ENCODE measurements at places on chromosomes 12 and 14.

DNA sequence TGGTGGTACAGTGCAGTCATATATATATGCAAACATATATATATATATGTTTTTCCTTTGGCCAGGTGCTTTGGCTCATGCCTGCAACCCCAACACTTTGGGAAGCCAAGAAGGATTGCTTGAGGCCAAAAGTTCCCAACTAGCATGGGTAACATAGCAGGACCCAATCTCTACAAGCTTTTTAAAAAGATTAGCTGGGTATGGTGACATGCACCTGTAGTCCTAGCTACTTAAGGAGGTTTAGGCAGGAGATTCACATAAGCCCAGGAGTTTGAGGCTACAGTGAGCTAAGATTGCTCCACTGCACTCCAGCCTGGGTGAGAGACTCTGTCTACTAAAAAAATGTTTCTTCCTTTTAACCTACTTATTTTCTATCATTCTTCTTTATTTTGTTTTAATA is 10.2 kb downstream of the PZP start:
- no peak for DNase-seq

DNA sequence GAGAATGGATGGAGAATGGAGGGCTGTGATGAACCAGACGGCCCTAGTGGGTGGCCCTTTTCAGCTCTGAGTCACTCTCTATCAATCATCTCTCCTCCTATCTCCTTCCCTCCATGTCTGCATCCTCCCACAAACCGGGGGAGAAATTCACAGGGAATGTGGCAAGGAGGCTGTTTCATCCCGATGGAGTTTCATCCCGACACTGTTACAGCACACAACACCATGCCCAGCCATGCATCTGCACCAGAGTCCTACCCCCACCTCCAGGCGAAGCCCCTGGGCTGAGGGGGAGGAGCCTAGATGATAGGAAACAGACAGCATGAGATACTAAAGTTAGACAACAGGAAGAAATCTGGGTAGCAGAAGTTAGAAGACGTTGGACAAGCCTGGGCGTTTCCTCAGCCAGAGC is 20.8 kb downstream of the SLC8B1 start:
- DNase-seq, result no peak

DNA sequence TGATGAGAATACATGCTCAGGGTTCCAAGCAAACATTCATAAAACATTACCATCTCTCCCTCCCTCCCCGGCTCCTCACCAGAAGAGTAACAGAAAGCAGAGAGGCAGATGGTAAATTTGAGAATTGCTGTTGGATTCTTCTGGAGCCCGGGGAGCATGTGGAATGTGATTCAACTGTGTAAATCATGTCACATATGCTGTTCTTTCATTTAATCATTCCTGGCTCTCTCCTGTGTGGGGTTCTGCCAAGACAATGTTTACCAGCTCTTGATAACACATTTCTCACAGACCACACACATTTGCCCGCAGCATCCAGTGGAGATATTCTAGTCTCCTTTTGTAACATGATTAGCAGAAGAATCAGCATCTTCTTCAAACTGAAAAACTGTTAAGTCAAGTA is 23.4 kb upstream of the NR2C1 start:
- no peak for DNase-seq

DNA sequence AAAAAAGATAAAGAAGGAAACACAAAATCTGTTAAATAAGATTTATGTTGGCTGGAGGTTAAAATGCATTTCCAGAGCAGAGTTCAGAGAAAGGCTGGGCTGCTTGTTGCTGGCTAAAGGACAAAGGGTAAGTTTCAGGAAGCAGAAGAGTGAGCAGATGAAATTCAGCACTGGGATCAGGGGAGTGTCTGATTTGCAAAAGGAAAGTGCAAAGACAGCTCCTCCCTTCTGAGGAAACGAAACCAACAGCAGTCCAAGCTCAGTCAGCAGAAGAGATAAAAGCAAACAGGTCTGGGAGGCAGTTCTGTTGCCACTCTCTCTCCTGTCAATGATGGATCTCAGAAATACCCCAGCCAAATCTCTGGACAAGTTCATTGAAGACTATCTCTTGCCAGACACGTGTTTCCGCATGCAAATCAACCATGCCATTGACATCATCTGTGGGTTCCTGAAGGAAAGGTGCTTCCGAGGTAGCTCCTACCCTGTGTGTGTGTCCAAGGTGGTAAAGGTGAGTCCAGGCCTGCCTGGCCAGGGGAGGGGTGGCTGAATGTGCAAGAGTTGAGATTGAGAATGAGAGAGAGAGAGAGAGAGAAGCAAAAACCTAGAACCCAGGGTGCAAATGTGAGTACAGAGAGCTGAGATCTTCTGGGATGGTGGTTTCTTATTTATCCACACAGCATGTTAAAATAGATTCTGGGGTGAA is at the start of gene OAS1:
Gene OAS1 (plus strand): TSS at position 251 of the 703 bp plus-strand sequence. CDS start 78 bp downstream, at position 329.
- DNase-seq, result no peak

DNA sequence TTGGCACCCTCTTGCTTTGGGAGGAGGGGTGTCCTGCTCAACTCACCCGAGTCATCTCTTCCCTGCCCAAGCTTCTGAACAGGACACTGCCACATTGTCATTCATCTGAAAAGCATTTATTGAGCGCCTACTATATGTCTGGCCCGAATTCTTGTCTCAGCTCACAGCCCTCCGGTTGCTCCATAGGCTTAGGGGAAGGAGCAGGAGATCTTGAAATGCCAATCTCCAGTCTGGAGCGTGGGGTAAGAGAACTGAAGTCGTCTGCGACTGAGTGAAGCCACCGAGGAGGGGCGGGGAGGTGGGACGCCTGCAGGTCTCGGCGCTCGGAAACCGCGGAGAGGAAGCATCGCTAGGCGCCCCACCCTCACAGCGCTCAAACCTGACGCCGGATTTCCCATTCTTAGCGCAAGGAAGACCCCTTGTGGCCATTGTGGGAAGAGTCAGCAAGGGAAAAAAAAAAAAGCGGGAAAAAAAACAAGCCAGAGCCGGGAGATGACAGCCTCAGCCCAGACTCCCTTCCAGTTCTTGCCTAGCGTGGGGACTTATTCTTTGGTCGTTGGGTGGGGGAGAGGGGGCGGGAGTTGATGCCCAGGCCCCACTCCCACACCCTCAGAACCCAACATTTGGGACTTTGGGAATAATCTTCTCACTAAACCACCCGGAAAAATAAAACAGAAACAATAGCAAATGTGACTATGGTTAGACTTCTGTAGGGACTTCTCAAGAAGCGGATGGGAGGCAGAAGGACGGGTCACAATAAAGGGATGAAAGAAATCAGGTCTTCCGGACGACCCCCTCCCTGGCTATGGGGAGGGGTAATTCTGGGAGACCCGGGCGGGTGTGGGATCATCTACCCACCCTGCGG is 28.2 kb upstream of the SMUG1 start:
- DNase-seq, result peak; percentile 64

GRCh38 chr14:101495827-101496775 is 65.2 kb upstream of the DIO3 start:
- no peak for DNase-seq

DNA sequence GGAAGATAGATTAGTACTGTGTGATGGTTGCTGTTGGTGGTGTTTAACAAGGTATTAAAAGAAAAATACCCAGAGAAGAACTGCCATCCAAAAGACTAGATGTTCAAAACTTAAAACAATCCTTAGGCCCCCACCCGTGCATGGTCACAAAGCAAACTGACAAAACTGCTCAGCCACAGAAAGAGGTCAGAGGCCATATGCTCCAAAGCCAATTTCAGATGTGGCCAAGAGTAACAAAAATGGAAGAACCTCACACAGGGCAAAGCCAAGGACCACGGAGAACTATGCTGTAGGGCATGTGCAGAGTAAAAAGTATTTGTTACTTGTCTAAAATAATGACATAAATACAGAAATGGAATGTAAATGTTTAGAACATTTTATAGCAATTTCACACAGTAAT is 5.3 kb downstream of the TXNDC16 start:
- no peak for DNase-seq

GRCh38 chr12:41034686-41035085 is 153.4 kb upstream of the PDZRN4 start:
- DNase-seq, result no peak

DNA sequence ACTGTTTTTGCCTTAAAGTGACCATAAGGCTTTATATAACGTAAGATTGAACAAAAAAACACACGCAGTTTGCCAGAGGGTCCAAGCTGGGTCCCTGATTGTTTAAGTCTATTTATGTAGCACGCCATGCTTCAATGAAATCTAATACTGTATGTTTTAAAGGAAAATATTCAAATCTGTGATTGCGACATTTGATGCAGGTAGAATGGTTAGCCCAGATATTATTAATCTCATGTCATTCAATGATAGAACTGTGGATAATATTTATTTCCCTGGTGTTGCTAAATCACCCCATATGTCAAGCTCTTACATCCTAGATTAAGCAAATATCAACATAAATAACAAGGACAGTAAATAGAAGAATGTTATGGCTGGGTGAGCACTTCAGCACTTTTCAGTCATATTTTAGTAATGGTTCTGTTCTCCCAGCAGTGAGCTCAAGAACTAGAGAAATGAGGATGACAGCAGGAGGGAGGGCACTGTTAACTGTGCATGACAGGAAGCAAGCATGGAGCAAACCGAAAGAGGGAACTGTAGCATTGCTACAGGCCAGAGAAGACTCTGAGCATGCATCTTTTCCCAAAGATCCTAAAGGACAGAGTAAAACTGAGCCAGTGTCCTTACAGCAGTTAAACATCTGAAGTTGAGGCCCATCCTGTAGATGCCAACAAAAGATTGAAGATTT is 465.7 kb upstream of the MGAT4C start:
- DNase-seq, result no peak

- peak; percentile 35 for DNase-seq
These were observed 36.0 kb downstream of the FMNL3 start for GRCh38 chr12:49671031-49671765.

DNA sequence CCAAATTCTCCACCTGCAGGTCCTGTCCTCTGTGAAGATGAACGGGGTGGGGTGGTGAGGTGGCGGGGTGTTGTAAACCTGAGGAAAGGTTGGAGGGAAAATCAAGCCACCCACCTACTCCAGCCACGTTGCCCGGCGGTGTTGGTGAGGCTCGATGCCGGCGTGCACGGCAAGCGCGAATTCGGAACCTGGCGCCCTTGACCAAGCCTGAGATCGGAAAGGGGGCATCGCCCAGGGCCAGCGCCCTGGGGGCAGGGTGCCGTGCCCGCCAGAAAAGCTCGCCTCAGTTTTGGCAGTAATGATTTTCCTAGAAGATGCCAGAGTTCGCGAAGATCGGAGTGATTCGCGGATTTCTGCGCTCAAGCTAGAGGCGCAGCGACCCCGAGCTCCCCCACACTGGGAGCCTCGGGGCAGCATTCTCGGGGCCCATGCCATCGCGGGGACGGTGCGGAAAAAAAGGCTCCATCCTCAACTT is 817 bp downstream of the STXBP6 start:
- DNase-seq, result no peak

GRCh38 chr14:88551094-88551870 is 3.5 kb downstream of the PTPN21 start:
- DNase-seq, result peak; percentile 55

DNA sequence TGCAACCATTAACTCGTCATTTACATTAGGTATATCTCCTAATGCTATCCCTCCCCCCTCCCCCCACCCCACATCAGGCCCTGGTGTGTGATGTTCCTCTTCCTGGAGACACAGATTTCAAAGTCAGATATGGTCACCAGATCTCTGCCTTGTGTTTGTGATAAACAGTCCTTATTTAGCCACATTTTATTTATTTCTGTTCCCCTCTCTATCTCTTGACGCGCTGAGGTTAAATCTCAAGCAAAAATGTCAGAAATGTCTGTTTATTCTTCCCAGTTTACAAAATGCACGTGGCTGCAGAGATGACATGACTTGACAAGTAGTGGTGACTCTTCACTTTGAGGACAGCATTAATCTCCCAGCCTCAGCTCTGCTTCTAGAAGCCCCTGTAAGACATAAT is 11.5 kb upstream of the RASSF3 start:
- DNase-seq, result no peak

DNA sequence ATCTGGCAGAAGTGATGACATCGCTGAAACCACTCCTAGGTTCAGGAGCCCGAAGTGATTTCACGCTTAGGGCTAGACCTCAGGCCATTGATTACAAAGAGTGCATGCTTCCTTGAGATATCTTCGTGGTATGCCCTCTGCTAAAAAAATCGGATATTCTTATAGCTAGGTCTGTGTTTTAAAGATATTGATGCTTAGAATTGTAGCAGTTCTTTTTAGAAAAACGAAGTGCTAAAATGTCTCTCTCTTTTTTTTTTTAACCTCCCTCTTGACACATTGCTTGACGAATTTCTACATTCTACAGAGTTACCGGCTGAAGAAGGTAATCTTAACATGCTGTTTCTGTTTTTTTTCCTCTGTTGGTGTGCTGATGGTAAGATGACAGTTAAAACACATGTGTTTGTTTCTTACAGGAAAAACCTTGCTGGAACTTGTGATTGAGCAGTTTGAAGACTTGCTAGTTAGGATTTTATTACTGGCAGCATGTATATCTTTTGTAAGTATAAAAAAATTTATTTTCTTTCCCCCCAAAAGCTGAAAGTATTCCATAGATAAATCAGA is 1.3 kb downstream of the ATP2A2 start:
- DNase-seq, result no peak

GRCh38 chr14:63853831-63854293 is 1.1 kb downstream of the SYNE2 start:
- DNase-seq, result peak; percentile 19

DNA sequence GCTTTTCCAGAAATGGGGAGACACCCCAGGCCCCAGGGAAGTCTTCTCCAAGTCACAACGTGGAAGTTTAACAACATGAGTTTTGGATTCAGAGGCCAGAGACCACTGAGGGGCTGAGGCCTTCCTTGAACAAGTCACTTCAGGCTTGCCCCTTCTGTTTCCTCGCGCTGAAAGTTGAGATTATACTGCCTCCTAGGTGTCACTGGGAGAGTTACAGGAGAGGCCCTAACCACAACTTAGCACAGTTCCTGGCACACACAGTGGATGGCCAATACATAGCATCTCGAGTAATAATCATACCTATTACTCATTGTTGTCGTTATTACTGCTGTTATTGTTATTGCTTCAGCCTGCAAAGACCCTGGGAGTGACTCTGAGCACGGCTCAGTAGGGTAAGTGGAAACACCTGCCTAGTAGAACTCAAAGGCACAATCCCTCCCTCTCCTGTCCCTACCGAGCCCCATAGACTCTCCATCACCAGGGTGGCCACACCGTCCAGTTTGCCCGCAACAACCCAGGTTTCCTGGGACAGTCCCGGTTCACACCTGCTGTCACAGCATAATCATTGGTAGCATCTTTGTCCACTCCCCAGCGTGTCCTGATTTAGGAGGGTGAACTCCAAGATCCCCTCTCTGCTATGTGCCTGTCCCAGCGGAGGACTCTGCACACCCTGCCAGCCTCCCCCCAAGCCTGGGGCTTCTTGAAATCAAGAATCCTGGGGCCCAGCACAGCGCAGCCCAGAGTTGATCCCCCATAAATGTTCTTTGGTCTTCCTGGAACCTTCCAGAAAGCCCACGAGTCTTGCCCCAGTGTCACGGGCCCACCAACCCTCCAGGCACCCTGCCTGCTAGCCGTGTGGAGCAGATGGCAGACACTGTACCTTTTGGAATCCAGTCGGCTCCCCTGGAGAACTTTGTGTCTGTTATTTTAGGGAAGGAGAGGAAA is 85.0 kb downstream of the SYNE3 start:
- DNase-seq, result no peak

- no peak for DNase-seq
These were observed 67.6 kb downstream of the ARF6 start for GRCh38 chr14:49960453-49960852.

All from activated CD4-positive, alpha-beta T cell treated with anti-CD3 and anti-CD28 coated beads for 24 hours (primary cell).